ENCODE measurements at places on chromosomes 7 and 10. TPM values are rescaled to one million over a fixed set of nuclear protein-coding genes. Genes with fewer than 3 reads are reported as not detected.

Gene CPVL
- total RNA-seq: 17.9 TPM

Gene DNAJB6
- 32.0 TPM for total RNA-seq

Gene PNLIPRP1
- total RNA-seq: 4,534 TPM

Gene KCP
- total RNA-seq: not detected

Gene PRKCQ
- 6.0 TPM for total RNA-seq

Gene BET1
- 36.9 TPM for total RNA-seq

Gene EIF3B
- 232 TPM for total RNA-seq

Gene DENND10
- total RNA-seq: 29.7 TPM

Gene RBP3
- total RNA-seq: not detected

- H3K36me3 ChIP-seq: no peaks in the 10 kb centered on the region
- H3K27ac ChIP-seq: no peak overlapping the region
- no peaks in the 10 kb centered on the region for H3K27me3 ChIP-seq
- no peaks in the 10 kb centered on the region for H3K4me1 ChIP-seq
Observed at GRCh38 chr7:53101026-53101425, 65.6 kb downstream of the POM121L12 start.

DNA sequence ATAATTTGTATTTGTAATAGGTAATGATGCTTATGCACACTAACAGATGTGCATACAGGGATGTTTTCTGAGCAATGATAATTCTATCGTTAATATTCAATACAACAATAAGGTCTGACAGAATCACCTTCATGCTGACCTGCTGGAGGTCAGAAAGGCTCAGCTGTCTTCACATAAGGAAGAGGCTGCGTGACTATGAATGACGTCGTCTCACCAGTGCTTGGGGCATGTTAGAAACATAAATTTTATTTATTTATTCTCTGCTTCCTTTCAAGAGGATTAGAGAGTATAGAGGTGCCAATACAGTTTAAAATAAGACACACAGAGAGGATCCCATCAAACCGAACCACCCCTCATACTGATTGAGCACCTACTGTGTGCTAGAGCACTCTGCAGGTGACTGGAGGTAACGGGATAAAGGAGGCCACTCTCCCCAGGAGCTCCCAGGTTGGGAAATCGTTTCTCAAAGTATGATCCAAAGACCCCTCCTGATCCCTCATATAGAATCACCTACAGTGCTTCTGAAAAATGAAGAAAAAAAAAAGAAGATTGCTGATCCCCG lies 265.6 kb upstream of the NPVF start:
- H3K36me3 ChIP-seq: no peaks in the 10 kb centered on the region
- H3K4me3 ChIP-seq: no peak overlapping the region
- no peaks in the 10 kb centered on the region for H3K27me3 ChIP-seq
- DNase-seq: no peak
- H3K27ac ChIP-seq: no peak overlapping the region
- no peaks in the 10 kb centered on the region for H3K4me1 ChIP-seq

DNA sequence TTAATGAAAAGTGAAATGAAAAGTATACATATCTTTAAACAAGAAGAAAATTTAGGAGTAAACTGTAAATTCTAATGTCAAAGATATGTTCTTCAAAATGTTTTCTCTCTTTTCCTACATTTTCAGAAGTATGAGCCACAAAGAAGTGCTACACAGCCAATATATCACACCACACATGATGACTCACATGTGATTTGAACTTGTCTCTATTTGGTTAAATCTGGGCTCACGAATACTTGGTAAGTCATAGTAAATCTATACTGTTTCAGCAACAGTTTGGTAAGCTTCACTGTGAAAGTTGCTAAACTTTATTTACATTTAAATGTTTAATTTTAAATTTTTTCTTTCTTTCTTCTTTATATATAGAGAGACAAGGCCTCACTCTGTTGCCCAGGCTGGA lies 380.6 kb upstream of the IGFBP3 start:
- H3K36me3 ChIP-seq: no peaks in the 10 kb centered on the region
- H3K27ac ChIP-seq: no peak overlapping the region
- no peak for DNase-seq
- no peaks in the 10 kb centered on the region for H3K4me1 ChIP-seq
- no peaks in the 10 kb centered on the region for H3K27me3 ChIP-seq
- no peak overlapping the region for H3K4me3 ChIP-seq

- H3K27ac ChIP-seq: no peak overlapping the region
- no peak for DNase-seq
- no peaks in the 10 kb centered on the region for H3K36me3 ChIP-seq
- H3K27me3 ChIP-seq: no peaks in the 10 kb centered on the region
Observed at GRCh38 chr7:95209276-95209675, 115.1 kb downstream of the PON1 start.

GRCh38 chr10:21130108-21130507 lies 233.0 kb upstream of the NEBL start:
- DNase-seq: no peak
- peaks cover 18% of the 10 kb centered on the region for H3K4me1 ChIP-seq
- H3K27ac ChIP-seq: no peak overlapping the region
- H3K36me3 ChIP-seq: no peaks in the 10 kb centered on the region
- H3K4me3 ChIP-seq: no peak overlapping the region
- no peaks in the 10 kb centered on the region for H3K27me3 ChIP-seq

GRCh38 chr10:60479305-60480020 lies 89.8 kb upstream of the ANK3 start:
- DNase-seq: no peak
- no peaks in the 10 kb centered on the region for H3K27me3 ChIP-seq
- H3K4me3 ChIP-seq: no peak overlapping the region

GRCh38 chr10:132131581-132132420 lies 54.9 kb upstream of the DPYSL4 start:
- no peaks in the 10 kb centered on the region for H3K27me3 ChIP-seq
- H3K27ac ChIP-seq: no peak overlapping the region
- H3K4me3 ChIP-seq: no peak overlapping the region
- DNase-seq: no peak
- no peaks in the 10 kb centered on the region for H3K36me3 ChIP-seq

DNA sequence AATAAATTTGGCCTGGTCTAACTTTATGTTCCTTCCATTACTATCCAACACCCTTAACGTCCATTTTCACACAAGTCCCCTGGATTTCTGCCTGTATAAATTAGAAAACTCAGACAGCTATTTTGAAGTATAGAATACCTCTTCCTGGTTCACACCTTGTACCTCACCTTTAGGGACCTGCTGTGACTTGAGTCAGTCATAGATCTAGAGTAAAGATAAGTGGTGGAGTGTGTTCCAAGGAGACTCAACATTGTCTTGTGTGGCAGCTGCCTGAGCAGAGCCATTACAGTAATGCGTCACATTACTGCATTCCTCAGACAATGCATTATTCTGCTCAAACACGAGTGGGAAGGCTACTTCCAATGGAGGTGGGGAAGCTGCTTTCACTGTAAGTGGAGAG lies 513.9 kb downstream of the ADRA2A start:
- H3K27me3 ChIP-seq: no peaks in the 10 kb centered on the region
- no peaks in the 10 kb centered on the region for H3K36me3 ChIP-seq
- no peak overlapping the region for H3K4me3 ChIP-seq

DNA sequence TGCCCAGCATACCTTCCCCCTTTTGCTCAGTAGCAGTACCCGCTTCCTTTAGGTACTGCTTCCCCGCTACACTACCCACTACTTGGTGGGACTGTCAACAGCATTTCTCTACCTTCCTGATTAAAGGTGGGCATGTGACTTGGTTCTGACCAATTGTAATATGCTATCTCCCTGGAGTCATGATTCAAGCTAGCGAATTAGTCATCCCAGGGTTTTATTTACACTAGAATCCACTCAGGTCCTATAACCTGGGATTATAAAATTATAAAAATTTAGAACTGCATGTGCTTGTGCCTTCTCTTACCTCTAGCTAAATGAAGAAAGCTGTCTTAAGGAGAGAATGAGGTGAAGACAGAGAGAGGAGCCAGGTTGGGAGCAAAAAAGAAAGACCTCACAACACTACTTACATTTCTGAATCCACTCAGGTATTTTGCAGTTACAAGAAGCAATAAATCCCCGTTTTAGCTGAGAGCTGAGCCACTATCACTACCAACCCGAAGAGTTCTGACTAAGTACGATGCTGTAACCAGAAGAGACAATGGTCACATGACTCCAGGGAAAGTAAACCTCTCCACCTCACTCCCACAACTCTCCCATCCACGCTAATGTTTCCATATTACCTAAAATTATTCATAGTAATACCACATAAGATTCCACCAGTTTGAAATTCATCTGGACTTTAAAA lies 9.7 kb downstream of the GBX1 start:
- H3K4me1 ChIP-seq: no peaks in the 10 kb centered on the region
- DNase-seq: no peak
- H3K27ac ChIP-seq: no peak overlapping the region
- no peaks in the 10 kb centered on the region for H3K27me3 ChIP-seq
- H3K4me3 ChIP-seq: no peak overlapping the region

- no peaks in the 10 kb centered on the region for H3K27me3 ChIP-seq
- no peak for DNase-seq
- no peak overlapping the region for H3K4me3 ChIP-seq
Observed at GRCh38 chr10:43570971-43571370, 3.4 kb downstream of the ZNF239 start.

GRCh38 chr10:124450783-124451057 lies 885 bp upstream of the NKX1-2 start:
- no peak overlapping the region for H3K4me3 ChIP-seq
- no peak overlapping the region for H3K27ac ChIP-seq
- DNase-seq: no peak

DNA sequence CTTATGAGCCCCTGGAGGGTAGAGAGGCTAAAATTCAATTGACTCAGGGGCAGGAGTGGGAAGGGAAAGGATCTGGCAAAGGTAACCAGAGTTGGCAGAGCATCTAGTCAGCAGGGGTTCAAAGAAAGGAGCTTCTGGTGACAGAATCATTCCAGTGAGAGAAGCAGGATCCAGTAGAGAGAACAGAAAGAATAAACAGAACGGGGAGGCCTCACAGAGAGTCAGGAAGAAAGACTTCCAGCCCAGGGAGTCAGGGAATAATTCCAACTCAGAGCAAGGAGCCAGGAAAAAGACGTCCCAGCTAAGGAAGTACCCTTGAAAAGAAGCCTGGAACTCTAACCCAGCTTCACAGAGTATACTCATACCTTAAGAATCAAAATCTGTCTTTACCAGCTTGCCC lies 66.6 kb upstream of the CPXM2 start:
- H3K4me1 ChIP-seq: no peaks in the 10 kb centered on the region
- no peak for DNase-seq
- H3K27me3 ChIP-seq: no peaks in the 10 kb centered on the region
- H3K36me3 ChIP-seq: no peaks in the 10 kb centered on the region
- H3K4me3 ChIP-seq: no peak overlapping the region

DNA sequence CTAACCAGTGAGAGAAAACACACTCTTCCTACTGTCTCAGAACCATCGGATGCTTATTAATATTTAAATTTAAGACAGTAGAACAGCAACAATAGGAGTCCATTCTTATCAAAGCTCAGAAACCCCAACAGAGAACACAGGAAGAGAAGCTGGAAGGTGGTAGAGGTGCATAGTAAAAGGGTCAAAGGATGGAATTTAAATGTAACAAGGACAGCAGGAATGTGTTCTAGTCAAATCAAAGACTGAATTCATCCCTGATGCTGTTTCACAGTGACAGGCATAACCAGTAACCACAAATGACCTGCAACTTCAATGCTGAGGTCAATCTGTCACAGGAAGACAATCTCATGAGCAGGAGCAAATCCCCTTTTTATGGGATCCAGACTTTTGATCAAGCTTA lies 1259.7 kb downstream of the XPNPEP1 start:
- no peaks in the 10 kb centered on the region for H3K36me3 ChIP-seq
- H3K4me1 ChIP-seq: no peaks in the 10 kb centered on the region
- no peak overlapping the region for H3K27ac ChIP-seq

DNA sequence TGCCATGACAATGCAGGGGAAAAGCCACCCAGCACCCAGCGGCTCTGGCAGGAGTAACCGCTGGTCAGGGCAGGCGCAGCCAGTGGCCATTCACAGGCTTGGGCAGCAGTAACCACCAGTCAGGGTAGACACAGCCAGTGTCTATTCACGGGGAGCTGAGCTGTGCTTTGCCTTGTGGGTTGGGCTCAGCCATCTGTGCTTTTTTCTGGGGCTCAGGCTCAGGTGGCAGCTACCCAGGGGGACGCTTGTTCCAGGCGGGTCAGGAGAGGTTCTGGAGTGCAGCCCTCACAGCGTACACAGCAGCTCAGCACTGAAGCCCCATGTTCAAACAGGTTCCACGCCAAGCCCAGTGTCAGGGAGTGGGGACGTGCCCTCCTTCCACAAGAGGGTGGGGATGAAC lies 28.5 kb downstream of the FOXL3 start:
- H3K27ac ChIP-seq: peak overlapping the region; percentile 2
- no peaks in the 10 kb centered on the region for H3K27me3 ChIP-seq
- peak; percentile 55 for DNase-seq
- peaks cover 45% of the 10 kb centered on the region for H3K4me1 ChIP-seq

GRCh38 chr7:55019691-55020465 lies 1.1 kb downstream of the EGFR start:
- H3K27me3 ChIP-seq: no peaks in the 10 kb centered on the region
- peaks cover 44% of the 10 kb centered on the region for H3K4me1 ChIP-seq
- H3K27ac ChIP-seq: peak overlapping the region; percentile 87
- H3K36me3 ChIP-seq: no peaks in the 10 kb centered on the region
- peak; percentile 66 for DNase-seq

GRCh38 chr10:75375838-75376237 lies 25.7 kb downstream of the ZNF503 start:
- no peak overlapping the region for H3K27ac ChIP-seq
- H3K4me1 ChIP-seq: peaks cover 14% of the 10 kb centered on the region
- no peak overlapping the region for H3K4me3 ChIP-seq
- DNase-seq: no peak
- no peaks in the 10 kb centered on the region for H3K36me3 ChIP-seq

GRCh38 chr7:3310884-3311283 lies 9.8 kb downstream of the SDK1 start:
- no peak for DNase-seq
- no peak overlapping the region for H3K27ac ChIP-seq
- no peaks in the 10 kb centered on the region for H3K36me3 ChIP-seq
- no peak overlapping the region for H3K4me3 ChIP-seq
- no peaks in the 10 kb centered on the region for H3K27me3 ChIP-seq

All from body of pancreas (tissue), 4 donors.